ENCODE measurements at places on chromosomes 2 and 18.
A peak's percentile ranks its signal among the peaks of the same experiment; 100 is the strongest.

GRCh38 chr18:71336576-71337210 lies 1047.8 kb downstream of the SOCS6 start:
- DNase-seq: no peak

GRCh38 chr2:219119422-219120043 lies 41.1 kb downstream of the NHEJ1 start:
- DNase-seq: peak; percentile 70

DNA sequence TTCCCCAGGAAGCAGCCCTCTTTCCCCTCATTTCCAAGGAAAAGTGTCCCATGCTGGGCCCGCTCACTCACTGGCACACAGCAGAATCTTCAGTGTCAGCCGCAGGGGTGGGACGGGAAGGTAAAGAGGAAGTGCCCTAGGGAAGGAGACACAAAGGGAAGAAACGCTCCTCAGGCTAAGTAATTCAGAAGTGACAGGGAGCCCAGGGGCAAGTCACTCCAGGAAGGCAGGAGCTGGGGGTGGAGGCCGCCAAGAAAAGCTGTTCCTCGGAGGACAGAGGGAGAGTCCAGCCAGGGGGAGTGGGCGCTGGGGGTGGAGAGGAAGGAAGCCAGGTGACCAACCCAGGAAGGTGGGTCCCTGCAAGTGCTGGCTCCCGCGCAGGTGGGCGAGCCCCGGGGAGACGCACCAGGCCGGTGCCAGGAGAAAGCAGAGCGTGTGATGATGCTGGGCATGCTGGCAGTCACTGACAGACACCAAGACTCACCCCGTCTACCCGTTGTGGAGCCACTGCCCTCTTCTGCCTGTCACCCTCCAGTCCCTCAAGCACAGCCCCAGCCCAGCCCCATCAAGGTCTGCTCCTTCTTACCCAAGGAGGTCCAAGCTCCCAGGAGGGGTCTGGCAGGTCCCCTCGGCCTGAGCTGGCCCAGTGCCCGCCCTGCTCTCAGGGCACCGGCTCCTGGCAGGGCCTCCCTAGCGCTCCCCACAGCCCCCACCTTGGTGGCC lies 21.7 kb downstream of the HDAC4 start:
- DNase-seq: no peak

DNA sequence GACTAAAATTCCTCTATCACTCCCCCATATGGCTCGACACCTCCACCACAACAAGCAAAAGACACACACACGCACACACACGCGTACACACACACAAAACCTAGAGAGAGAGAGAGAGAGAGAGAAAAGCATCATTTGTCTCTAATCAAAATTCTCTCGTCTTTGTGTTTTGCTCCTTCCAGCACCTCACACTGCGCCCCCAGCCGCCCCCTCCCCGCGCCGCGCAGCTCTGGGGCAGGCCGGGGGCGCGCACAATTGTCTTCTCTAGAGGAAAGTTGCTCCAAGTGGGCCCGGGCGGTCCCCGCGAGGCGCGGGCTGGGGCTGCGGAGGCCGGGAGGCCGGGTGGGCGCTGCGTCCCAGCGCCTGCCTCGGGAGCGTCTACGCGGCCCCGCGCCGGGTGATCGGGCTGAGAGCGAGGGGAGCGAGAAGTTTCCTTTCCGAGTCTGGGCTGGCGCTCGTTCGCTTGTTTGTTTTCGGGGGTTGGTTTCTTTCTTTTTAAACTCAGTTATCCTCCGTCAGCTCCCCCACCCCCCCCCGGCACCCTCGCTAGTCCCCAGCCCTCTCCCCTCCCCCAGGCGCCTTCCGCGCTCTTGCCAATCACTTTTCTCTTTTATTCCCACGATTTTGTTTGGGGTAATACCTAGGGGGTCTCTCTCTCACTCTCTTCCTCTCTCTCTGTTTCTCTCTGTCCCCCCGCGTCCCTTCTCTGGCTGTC lies 4.1 kb downstream of the ZEB2 start:
- peak; percentile 76 for DNase-seq

GRCh38 chr2:59196491-59196890 lies 955.4 kb upstream of the FANCL start:
- peak; percentile 3 for DNase-seq

- DNase-seq: peak; percentile 27
Measured at GRCh38 chr2:132374961-132375360, 41.6 kb upstream of the GPR39 start.

GRCh38 chr2:19710230-19710629 lies 191.6 kb downstream of the TTC32 start:
- DNase-seq: peak; percentile 20

DNA sequence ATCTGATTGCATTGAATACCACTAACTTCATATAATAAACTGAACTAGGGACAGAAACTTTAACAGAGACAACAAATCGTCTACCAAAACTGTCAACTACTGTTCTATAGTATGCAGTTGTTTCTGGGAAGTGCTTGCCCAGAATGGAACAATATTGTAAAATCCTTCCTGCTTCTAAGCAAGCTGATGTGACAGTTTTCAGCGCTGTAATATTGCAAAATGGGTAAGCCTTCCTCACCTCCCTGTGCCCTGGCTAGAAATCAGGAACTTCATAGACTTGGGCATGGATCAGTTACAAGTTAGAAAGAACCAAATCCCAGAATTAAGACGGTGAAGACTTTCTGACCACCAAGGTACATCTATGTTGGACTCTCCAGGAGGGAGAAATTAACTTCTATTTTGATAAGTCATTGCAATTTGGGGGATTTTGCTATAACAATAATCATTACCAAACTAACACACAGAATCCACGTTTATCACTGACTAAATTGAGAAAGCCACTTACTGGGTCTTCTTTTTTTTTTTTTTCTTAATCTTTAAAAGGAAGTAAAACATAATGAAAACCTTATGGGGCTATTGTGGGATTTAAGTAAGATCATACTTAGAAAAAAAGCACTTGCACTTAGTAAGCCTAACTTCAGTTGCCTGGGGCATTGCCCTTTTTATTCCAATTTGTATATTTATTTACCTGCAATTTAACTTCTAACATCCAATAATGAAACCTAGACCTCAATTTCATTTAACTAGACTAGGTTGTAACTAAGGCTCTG lies 261.5 kb downstream of the TRIB2 start:
- peak; percentile 40 for DNase-seq

DNA sequence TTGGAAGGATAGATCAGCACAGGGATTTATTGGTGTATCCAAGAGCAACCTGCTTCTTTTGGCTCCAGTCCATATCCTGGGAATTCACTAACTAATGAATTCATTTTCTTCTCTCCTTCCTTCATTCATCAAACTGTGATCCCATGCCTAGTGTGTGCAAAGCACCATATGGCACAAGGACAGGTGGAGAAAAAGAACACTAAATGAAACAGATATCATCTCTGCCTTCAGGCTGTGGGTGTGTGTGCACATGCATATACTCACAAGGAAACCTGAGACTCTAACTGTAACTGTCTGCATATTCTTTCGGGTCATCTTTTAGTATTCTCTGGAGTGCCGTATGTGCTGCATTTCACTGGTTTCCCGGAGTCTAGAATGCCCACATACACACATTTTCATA lies 20.2 kb downstream of the TNP1 start:
- DNase-seq: no peak

DNA sequence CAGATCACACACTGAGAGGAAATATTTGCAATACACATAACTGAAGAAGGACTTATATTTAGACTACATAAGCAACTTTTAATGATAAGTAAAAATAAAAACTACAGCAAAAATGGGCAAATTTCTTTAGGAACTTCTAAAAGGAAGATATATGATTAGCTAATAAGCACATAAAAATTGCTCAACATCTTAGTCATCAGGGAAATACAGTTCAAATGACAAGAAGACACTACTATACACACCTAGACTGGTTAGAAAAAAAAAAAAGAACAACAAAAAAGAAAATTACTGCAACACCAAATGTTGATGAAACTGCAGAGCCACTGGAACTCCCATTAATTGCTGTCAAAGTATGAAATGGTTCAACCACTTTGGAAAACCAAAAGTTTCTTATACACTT lies 1247.5 kb upstream of the ACVR2A start:
- no peak for DNase-seq

DNA sequence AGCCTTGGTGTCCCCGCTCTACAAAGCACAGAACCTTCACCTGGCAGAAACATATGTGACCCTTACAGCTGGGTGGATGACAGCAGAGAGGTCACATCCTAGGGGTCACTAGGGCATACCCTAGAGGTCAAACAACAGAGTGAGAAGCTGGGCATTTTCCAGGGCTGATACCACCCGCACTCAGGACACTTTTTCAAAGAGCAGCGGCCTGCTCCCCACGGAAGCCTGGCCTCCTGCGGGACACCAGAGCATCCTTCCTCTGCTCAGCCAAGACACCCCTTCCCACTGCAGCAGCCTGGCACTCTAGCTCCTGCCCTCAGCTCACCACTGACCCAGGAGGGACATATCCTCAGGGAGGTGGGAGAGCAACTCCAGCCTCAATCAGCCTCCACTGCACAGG lies 86.0 kb downstream of the GALNT14 start:
- DNase-seq: no peak

All from GM23248 (cell line).